ENCODE measurements at places on chromosomes 7 and 10.
A peak's percentile ranks its signal among the peaks of the same experiment; 100 is the strongest.

GRCh38 chr10:114821915-114822443, 399 bp downstream of the FHIP2A start:
- peak; percentile 42 for DNase-seq

- no peak for DNase-seq
Measured at GRCh38 chr7:123231021-123232000, 31.5 kb upstream of the SLC13A1 start.

DNA sequence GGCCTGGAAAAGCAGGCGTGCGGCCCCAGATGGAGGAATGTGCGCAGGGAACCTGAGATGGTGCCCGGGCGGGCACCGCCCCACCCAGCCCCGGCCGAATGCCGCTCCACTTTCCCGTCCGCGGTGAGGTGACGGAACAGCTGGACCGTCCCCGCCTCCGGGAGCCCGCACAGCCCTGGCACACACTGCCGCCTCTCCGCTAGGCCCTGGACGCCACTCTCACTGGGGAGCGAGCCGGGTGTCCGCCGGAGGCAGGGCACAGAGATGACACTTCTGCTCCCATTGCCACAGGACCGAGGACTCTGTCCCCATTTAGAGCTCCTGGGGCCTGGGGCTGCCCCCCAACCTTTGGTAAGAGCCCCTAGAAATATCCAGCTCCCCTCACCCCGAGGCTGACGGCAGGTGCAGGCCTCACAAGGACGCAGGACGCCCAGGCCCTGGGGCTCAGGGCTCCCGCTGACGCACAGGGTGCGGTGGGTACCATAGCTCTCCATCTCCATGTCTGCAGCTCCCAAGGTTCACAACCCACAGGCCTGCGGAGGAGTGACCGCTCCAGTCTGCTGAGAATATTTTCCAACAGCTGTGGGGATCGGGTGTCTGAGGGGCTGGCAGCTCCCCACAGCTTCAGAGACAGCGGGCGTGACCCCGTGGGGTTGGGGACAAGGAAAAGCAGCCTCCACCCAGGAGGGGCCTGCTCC, 52.2 kb upstream of the PDGFA start:
- no peak for DNase-seq

- no peak for DNase-seq
Measured at GRCh38 chr10:6133331-6134098, 44.7 kb downstream of the RBM17 start.

DNA sequence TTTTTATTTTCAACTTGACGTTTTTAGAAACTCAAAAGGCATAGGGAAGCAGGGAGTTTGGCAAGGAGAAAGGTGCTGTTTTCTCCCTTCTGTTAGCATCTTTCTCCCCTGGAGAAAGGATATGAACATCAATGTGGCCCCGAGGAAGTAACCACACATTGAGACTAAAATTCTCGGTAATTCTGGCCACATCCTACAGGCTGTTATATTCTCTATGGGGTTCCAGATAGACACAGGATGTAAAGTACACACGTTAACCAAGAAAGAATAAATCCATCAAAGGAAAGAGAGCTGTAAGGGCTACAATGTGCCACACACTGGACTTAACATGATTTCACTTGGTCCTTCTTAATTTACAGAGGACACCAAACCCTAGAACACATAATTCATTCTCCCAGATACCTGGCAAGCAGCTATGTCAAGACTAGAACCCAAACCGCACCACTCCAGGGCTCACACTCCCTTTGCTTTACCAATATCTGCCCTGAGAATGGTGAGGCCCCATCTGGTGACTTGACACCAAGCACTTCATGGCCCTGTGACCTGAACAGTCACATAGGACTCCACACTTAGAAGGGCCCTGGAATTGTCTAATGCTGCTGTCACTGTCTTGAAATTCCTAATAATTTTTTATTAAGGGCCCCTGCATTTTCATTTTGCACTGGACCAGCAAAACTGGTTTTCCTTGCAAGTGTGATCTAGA, 73.9 kb downstream of the PRLHR start:
- DNase-seq: no peak

GRCh38 chr7:98125759-98126158, 19.1 kb downstream of the LMTK2 start:
- no peak for DNase-seq

DNA sequence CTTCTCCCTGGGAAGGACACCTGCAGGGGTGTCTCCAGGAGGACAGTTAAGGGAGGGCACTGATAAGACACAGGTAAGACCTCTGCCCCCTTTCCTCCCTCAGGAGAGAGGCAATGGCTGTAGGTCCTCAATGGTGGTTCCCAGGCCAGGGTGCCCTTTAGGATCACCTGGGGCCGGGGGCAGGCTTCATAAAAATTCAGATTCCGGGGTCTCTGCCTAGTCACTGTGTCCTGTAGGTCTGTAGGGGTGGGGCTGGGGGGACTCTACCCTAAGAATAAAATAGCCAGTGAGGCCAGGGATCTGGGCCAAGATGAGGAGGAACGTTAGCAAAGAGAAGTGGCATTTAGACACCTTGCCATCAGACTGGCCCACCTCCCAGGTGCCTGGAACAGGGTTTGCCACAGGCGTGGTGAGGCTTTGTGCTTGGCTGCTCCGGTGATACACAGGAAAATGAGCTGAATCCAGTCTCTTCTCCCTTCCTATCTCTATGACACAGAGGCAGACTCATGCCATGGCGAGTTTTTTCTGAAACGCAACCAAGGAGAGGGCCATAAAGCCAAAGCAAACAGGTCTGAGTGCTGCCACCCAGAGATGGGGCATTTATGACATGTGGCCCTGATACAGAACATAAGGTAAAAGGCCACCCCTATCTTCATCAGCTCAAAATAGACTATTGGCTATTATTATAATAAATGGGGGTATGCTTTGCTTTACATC, 52.6 kb downstream of the SH3PXD2A start:
- DNase-seq: no peak

- no peak for DNase-seq
Measured at GRCh38 chr7:151897161-151897731, 20.3 kb upstream of the PRKAG2 start.

- peak; percentile 60 for DNase-seq
Measured at GRCh38 chr7:66697449-66698438, 42.8 kb upstream of the RABGEF1 start.

DNA sequence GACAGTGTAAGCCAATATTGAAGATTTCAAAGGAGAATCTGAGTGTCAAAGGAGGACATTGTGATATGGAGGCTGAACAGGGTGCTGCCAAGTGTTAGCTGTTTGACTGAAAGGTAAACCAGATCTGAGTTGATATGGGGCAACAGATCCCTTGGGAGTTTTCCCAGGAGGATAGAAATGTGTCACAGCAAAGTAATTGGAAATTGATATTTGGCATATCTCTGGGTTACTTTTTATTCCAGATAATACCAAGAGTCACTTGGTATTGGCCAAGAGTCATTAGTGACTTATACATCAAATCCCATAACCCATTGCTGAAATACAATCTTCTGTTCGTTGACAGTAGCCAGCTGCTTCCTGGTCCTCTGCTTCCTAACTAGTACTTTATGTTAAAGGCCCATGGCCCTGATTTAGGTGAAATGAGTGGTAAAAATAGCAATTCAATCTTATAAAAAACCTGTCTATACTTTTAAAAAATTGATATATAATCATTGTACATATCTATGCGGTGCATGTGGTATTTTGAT, 922.9 kb downstream of the LRMDA start:
- DNase-seq: no peak

GRCh38 chr7:103649052-103649451, 203.0 kb upstream of the SLC26A5 start:
- no peak for DNase-seq

- DNase-seq: no peak
Measured at GRCh38 chr10:48357631-48358030, 51.2 kb downstream of the MAPK8 start.

- peak; percentile 49 for DNase-seq
Measured at GRCh38 chr7:7554021-7554432, 12.7 kb upstream of the MIOS start.

DNA sequence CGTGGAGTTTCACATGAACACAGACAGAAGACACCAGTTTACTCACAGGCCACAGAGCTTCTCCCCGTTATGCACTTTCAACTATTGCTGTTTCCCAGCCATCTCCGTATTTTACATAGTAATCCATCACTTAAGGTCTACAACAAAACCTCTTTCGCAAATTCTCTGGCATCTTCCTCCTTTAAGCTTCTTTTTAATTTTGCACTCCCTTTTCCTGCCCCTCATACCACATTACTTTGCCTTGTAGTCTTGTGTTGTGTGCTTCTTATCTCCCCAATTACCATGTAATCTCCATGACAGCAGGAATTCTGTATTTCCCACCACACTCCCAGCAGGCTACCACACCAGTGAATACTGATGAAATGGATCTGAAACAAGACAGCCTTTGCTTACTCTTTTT, 87.3 kb downstream of the ODAD2 start:
- DNase-seq: no peak

- DNase-seq: no peak
Measured at GRCh38 chr10:121084016-121084674, 233.0 kb downstream of the WDR11 start.

DNA sequence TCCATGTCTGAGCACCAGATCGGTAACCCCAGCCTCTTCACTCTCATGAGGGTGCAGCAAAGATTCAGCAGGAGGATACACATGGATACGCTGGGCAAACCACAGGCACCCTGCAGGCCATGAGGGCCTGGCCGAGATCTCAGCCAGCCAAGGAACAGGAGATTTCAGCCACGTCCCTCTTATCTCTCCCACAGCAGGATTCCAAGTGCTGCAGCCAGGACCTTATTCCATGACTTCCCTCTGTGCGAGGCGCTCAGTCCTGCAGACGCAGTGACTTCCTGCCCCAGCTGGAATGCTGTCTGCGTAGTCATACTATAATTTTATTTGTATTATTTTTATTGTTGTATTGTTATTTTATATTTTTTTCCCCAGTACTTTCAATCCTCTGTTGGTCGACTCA, 66.8 kb downstream of the PTPRN2 start:
- no peak for DNase-seq

GRCh38 chr7:75660566-75661215, 78.0 kb downstream of the HIP1 start:
- no peak for DNase-seq

DNA sequence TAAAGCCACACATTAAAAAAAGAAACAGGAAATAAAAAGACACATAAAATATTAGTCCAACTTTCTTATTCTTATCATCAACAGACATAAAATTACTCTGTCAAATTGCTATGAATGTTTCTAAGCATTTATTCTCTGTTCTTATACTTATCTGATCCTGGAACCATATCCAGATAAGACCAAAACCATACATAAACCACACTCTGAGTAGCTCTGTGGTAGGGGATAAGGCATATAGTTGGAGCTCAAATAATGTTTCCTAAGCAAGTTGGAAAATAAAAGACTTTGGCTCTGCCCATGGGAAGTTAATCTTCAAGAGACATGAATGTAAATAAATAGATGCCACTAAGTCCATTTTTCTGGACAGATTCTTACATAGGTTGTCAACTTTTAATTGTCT, 103.1 kb upstream of the PLXDC2 start:
- DNase-seq: no peak

GRCh38 chr10:11602919-11603523, 8.4 kb downstream of the USP6NL start:
- peak; percentile 12 for DNase-seq

DNA sequence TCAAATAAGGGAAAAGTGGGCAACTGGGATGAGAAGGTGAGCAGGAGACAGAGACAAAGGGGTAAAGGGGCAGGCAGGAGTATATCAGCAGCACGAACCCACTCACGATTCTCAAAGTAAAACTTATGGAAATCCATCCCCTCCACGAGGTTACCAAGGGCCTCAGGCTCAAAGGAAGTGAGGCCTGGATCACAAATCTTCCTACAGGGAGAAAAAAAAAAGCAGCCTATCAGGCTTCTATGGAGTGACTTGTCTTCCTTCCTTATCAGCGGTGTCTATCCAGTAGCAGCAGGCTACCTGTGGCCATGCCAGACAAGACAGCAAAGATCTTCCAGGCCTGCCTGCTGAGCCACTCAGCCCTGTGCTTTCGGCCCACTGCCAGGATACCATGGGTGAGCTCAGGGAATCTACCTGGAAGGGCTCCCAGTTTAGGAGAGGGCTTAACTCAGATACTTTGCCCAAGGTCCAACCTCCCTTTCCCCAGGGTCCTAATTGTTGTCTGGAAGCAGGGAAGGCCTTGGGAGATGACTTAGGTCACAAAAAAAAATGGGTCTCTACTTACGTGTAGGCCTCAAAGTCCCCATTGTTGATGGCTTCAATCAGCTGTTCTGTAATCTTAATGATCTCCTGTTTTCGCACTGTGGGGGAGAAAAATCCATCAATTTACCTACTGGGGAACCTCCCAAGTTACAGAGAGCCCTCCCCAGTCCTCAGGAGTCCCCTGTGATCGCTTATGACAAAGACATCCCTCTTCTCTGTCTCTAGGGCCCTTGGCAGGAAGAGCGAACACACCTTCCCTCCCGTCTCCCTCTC, 5.7 kb upstream of the NDST2 start:
- peak; percentile 36 for DNase-seq

- no peak for DNase-seq
Measured at GRCh38 chr10:5987747-5988146, 10.4 kb upstream of the IL15RA start.

DNA sequence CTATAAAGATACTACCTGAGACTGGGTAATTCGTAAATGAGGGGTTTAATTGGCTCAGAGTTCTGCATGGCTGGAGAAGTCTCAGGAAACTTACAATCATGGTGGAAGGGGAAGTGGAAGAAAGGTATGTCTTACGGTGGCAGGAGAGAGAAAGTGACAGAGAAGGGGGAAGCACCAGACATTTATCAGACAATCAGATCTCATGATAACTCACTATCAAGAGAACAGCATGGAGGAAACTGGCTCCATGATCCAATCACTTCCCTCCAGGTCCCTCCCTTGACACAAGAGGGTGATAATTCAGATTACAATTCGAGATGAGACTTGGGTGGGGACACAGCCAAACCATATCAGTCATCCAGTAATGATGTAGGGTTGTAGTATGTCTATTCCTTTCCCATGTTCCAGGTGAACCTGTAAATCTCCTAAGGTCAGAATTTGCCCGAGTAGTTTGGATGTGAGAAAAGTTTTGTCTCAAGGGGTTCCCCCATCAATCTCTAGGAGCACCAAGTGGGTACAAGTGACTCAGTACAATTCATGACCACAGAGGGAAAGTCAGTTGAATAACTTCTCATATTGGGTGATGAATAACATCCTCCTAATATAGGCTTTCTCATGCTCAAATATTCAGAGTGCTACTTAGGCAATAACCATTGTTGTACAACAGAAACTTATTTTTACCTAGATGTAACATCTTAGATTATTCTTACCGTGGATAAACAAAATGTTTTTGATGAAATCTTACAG, 39.7 kb upstream of the MTPN start:
- no peak for DNase-seq

GRCh38 chr10:125472010-125472607, 210.9 kb downstream of the TEX36 start:
- DNase-seq: no peak

GRCh38 chr7:54946764-54947163, 72.1 kb upstream of the EGFR start:
- no peak for DNase-seq

Measured in cardiac fibroblast (primary cell).